Stimulated activated CD8-positive, alpha-beta memory T cell treated with anti-CD3 and anti-CD28 coated beads, Interleukin-4, amount 100 ng/mL, for 4 hours (primary cell): ENCODE measurements at places on chromosomes 7 and 10.

GRCh38 chr7:13262929-13263530 lies 575.6 kb downstream of the ARL4A start:
- DNase-seq = no peak

DNA sequence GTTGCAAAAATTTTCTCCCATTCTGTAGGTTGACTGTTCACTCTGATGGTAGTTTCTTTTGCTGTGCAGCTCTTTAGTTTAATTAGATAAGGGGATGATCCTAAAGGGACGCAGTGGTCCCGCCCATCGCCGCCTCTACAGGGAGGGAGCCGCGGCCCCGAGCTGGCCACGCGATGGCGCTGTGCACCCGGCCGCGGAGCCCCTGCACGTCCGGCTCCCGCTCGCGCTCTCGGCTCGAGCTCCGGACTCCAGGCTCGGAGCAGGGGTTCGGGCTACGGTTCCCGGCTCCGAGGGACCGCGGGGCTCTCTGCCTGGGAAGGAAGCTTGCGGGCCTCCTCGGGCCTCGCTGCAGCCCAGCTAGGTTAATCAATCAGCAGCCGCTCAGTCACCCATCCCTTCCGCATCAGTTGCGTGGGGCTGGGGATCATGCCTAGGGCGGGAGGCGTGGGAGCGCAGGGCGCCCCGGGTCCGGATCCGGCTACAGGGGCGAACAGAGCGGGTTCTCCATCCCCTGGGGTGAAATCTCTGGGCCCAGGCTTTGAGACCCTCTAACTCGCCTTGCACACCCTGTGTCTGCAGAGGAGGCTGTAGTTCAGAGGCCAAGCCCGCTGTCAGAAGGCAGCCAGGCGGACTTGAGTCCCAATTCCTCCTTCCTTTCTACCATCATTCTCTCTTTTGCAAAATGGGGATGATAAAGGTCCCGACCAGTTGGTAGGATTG lies 97.9 kb downstream of the WDR11 start:
- no peak for DNase-seq

GRCh38 chr10:49738616-49739360 lies 23.3 kb downstream of the OGDHL start:
- DNase-seq = no peak

- no peak for DNase-seq
These were observed 11.0 kb downstream of the TWIST1 start for GRCh38 chr7:19106241-19107080.

DNA sequence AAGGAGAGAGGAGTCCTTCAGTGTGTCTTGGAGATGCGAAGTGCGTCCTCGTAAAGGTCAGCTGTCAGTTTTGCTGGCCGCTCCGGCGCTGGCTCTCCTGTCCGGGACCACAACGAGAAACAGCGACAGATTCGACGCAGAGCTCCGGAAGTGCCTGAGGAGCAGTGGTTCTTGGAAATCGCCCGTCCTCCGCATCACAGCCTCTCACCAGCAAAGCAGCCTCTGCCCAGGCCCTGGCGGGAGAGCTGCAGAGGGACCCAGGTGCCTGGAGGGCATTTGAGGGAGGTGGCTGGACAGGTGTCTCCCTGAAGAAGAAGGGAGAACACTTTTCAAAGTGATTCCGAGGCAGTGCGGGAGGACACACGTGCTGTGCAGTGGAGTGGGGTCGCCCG lies 11.6 kb upstream of the AP5Z1 start:
- DNase-seq = no peak

GRCh38 chr7:139860090-139860775 lies 31.2 kb downstream of the TBXAS1 start:
- no peak for DNase-seq

GRCh38 chr10:104081998-104082397 lies 3.7 kb downstream of the COL17A1 start:
- DNase-seq = no peak

DNA sequence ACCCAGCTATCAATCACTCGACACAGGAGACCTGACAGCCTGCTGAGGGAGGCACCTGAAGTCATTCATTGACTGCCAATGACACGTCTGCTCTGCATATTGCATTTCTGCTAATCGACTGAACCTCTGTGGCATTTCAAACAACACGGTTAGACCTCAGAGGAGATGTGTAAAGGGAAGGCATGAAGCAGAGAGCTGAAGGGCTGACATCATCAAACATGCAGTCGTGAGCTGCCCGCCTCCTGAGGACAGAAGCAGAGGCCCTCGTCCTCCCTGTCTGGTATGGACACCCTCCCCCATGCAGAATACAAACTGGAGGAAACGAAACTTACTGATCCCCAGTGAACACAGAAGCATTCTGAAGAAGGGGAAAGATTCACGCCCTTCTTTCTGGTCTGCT lies 462.6 kb upstream of the MGMT start:
- no peak for DNase-seq

DNA sequence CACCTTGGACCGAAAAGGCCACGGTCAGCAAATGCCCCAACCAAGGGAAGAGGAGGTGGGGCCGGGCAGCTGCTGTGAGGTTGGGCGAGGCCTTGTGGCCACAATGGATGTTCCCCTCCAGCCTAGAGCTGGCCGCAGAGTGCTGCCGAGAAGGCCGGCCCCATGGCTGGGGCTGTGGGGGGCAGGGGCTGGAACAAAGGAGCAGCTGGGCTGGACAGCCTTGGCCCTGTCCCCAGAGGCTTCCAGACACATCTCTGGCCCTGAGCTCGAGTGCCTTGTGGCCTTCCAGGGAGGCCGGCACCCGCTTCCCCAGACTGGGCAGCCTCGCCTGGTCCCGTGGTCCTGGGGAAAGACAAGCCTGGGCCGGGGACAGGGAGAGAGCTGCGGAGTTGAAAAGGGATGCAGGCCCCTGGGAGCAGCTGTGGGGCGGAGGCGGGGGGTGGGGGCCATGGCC lies 88.0 kb downstream of the PDGFA start:
- DNase-seq = no peak

GRCh38 chr10:132709471-132709951 lies 76.4 kb downstream of the NKX6-2 start:
- no peak for DNase-seq
